ENCODE measurements at places on chromosomes 1 and 21. TPM values are rescaled to one million over a fixed set of nuclear protein-coding genes. Genes with fewer than 3 reads are reported as not detected.
A peak's percentile ranks its signal among the peaks of the same experiment; 100 is the strongest.

FALEC gene
- not detected for total RNA-seq

PIK3R3 gene
- 18.5 TPM for total RNA-seq

FCGR2B gene
- total RNA-seq: 11.3 TPM

KIRREL1 gene
- 7.6 TPM for total RNA-seq

PEX10 gene
- 14.1 TPM for total RNA-seq

ERO1B gene
- 2.7 TPM for total RNA-seq

OLIG1 gene
- total RNA-seq: 0.10 TPM

- no peak for DNase-seq
Measured at GRCh38 chr1:231233735-231234417, 7.1 kb upstream of the GNPAT start.

DNA sequence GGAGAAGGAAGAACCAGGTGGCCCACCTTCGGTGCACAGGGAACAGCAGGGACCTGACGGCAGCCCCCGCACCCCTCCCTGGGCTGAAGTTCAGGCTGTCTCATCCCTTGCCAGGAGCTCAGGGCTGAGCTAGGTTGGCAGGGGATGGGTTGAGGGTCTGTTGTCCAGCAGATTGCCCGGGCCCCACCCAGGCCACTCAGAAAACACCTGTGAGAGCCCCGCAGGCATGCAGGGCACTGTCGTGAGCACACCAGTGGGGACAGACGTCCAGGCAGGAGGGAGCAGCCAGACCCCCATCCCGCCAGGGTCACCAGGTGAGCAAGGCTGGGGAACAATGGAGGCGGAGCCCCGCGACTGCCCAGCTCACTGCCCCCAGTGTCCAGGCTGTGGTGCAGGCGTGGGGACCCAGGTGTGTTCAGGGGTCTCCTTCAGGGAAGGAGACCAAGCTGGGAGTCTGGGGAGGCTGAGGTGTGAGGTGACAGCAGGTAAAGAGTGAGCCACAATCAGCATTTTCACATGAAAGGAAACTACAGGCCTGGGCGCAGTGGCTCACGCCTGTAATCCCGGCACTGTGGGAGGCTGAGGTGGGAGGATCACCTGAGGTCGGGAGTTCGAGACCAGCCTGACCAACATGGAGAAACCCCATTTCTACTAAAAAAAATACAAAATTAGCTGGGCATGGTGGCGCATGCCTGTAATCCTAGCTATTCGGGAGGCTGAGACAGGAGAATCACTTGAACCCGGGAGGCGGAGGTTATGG lies 9.4 kb upstream of the SAMD11 start:
- peak; percentile 26 for DNase-seq

- DNase-seq: no peak
Measured at GRCh38 chr1:161502181-161502580, 3.1 kb upstream of the FCGR2A start.

DNA sequence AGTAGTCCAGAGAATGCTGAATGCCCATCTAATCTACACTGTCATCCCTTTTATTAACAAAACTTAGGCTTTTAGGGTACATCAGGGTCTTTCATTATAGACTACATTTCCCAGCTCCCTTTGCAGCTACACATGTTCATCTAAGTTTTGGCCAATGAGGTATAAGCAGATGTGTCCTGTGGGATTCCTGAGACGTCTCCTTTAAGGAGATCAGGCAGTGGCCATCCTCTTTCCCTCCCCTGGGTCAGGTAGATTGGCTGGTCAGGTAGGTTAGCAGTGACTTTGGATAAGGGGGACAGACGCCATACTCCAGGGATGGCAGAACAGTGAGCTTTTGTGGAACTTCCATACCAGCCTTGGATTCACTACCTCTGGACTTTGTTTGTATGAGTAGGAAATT lies 188.3 kb downstream of the FGGY start:
- no peak for DNase-seq

- no peak for DNase-seq
Measured at GRCh38 chr1:50110656-50111055, 1.9 kb downstream of the ELAVL4 start.

- no peak for DNase-seq
Measured at GRCh38 chr1:38328278-38329035, 281.9 kb upstream of the POU3F1 start.

DNA sequence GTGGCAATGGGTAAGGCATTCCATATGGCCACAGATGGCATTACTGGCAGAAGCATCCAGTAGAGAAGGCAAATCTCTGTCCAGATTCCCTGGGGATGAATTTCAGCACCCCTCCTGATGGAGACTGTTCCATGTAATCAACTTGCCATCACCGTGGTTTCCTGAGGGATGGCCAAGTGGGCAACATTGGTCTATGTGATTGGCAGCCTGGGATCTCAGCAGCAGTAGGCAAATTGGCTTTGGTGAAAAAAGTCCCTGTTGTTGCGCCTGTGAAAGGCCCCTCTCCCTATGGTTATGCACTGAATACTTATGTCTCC lies 19.3 kb downstream of the DMRTB1 start:
- no peak for DNase-seq

DNA sequence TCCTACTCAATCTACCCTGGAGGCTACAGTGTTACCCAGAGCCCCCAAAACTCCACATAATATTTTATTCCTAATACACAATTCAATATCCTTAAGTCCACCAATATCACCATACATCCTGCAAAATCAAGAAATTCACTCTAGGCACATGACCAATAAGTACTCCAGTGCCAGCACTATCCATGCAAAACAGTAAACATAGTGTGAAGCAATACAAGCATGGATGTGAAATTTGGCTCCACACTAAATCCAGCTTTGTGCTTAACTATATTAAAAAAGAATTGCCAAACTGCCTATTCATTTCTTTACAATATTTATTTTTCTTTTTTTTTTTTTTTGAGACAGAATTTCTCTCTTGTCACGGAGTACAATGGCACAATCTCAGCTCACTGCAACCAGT lies 3.0 kb upstream of the MEAF6 start:
- no peak for DNase-seq

DNA sequence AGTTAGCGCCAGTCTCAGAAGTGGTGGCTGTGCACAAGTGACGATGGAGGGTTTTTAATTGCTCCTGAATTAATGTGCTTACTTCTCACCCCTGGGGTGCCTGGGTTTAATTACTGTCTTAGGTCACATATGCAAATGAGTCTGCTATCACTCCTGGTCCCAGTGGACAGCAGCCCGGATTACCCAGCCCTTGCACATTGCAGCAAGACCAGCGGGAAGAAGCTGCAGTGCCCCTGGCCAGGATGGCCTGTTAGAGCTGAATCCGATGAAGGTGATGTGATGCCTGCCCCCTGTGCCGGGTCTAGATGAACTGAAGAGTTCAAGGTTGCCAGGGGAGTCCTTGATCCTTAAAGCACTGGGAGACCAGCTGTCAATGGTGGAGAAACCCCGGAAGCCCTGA lies 24.2 kb downstream of the ENO1 start:
- DNase-seq: no peak

GRCh38 chr1:117363571-117364048 lies 3.6 kb upstream of the MAN1A2 start:
- no peak for DNase-seq

DNA sequence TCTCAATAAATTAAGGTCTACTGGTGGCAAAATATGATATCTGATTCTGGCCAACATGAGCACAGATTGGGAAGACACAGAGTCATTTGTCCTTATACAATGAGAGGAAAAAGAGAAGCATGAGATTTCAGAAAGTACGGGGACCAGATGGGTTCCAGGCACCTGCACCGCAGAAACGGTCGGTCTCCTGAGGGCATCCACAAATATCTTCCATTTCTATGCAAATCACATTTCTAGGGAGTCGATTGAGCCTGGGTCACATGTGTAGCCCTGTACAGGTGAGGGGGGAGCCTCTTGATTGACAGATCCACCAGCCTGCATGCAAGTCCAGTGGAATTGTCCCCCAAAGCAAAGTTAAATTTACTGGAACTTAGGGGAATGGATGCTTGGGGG lies 415.6 kb downstream of the NPHP4 start:
- no peak for DNase-seq

DNA sequence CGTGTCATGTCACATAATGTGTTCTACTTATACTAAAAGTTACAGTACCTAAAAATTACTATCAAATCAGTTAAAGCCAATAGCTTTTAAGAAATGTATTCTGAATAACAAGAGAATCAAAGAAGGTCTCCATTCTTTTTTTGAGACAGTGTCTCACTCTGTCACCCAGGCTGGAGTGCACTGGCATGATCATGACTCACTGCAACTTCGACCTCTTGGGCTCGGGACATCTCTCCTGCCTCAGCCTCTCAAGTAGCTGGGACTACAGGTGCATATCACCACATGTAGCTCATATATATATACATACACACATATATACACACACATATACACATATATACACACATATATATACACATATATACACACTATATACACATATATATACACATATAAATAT lies 20.1 kb downstream of the COP1 start:
- no peak for DNase-seq

DNA sequence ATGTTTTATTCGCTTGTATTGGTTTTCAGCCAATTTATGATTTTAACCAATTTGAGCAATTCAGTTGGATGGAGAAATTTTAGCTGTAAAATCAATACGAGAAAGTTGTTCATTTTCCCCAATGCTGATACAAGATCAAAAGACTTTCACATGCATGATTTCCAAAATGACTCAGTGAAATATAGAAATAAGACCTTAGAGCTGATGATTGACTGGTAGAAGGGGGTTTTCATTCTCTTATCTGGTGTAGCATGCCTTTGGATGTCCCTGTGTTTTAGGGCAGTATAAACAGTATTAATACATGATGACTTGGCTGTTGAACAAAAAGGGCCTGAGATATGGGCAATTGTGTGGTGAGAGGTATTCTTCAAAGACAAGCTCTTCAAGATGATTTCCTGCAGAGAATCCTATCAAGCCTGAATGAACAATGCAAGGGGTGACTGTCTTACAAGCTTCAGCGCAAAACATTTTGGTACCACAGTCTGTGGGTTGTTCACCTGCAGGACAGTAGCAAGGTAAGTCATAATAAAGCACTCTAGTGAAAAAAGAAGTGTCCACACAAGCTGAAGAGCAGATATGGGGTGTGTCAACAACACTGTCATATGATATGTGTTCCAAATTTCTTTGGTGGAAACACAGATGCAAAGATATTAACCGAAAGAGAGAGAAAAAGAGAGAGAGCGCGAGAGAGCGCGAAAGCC lies 156.2 kb downstream of the TNFSF18 start:
- no peak for DNase-seq

DNA sequence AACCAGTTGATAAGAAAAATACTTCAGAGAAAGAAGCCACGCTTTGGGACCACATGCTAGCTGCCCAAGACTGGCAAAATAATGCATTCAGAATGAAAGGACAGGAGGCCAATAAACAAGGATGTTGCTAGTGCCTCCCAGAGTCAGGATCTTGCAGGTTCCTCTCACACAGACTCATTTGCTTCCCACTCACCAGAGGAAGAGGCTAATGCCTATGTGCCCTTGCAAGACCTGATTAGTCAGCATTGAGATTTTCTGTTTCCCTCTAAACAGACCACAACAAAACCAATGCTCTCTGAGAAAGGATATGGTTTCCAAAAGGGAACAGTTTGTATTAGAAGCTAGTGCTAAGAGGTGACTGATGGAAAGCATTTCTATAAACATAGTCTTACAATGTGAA lies 85.7 kb downstream of the NRDC start:
- DNase-seq: no peak

DNA sequence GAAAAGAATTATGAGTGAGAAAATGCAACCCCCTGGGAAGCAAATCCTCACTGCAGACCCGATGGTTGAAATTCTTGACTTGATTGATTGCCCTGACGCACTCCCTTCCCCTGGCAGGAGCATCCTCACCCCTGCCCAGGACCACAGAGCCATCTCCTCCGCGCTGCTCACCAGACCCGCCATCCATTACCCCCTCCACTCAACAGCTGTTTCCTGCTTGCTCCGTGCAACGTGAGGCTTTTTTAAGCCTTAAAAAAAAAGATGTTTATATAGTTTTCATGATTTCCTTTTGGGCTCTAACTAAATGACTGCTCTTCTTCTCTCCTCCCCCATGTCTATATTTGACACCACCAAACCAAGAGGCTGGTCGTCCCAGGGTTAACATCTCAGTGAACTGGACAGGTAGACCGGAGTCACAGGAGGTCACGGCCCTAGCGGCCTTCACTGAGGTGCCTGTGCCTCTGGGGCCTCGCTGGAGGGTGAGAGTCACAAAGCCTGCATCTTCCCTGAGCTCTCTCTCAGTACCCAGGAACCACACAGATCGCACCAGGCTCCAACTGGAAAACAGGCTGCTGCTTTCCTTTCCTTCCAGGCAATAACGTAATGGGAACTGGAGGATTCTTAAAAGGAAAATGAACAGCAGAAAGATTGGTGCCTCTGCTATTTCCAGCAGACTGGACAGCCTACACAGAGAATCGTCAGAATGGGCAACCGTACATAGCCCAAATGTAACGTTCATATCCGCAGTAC lies 49.8 kb downstream of the ZBTB18 start:
- DNase-seq: no peak

Data from psoas muscle (tissue), 8 donors.